ENCODE measurements at places on chromosomes 3 and 15. TPM values are rescaled to one million over a fixed set of nuclear protein-coding genes. Genes with fewer than 3 reads are reported as not detected.

DNA sequence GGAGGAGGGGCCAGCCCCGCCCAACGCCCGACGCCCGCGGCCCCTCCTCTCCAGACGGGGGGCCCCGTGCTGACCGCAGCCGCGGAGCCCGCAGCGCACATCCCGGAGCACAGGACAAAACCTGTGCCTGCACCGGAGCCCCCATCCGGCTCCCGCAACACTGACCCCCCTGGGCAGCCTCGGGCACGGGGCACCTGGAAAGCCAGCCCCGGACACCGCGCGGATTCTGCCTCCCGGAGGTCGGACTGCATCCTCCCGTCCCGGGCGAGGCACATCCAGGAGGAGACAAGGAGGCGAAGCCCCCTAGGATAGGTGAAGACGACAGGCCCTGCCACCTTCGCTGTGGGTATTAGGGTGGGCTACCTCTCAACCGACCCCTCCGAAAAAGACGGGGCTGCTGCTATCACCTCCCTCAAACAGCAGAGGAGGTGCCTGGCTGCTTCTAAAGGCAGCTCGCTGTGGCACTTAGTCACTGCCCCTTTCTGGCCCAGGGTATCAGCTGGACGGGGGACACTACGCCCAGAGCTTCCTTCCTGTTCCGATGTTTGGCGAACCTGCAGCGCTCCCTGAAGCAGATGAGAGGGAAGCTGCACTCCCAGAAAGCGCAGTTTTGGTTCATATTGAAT, 10.6 kb downstream of the XXYLT1 start:
- no peak for DNase-seq

GRCh38 chr3:32596909-32597369, 26.3 kb upstream of the DYNC1LI1 start:
- DNase-seq = no peak

Gene SV2B
- 0.09 TPM for total RNA-seq

Gene C3orf49
- total RNA-seq = not detected

Gene HHLA2
- total RNA-seq = 0.28 TPM

GRCh38 chr3:173939331-173939730, 541.8 kb downstream of the NLGN1 start:
- DNase-seq = no peak

DNA sequence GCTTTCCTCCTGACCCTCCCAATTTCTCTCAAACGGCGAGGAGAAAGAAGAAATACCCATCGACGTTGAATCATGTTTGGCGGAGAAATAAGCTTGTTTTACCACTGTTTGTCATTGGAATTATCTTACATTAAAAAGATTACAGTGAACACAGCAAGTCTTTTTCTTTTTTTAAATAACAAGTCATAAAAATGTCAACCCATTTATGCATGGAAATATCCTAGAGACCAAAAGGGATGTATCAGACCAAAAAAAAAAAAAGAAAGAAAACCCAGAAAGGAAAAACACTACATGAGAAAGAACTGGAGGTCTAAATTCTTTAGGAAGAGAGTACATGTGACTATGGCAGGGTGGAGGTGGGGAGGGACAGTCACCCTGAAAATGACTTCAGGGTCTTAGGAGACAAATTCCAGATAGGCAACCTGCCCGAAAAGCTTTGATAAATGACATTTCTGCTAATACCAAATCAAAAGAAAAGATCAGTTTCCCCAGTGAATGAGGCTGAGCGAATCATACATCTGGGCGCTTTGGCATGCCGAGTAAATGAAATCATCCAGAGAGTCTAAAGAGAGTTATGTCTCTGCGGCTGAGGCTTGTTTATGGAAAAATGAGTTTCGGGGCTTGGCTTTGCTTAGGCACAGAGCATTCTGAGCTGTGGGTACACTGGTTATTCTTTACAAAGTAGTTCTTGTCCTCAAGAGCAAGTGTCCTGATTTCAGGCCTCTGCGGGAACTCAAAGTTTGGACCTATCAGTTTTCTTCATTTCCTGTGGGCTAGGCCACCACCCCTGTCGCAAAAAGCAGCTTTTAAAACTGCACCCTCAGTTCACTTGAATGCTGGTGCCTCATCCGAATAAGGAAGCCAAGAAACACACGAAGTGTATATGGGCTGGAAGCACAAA, 110.1 kb upstream of the TGFBR2 start:
- DNase-seq = no peak

DNA sequence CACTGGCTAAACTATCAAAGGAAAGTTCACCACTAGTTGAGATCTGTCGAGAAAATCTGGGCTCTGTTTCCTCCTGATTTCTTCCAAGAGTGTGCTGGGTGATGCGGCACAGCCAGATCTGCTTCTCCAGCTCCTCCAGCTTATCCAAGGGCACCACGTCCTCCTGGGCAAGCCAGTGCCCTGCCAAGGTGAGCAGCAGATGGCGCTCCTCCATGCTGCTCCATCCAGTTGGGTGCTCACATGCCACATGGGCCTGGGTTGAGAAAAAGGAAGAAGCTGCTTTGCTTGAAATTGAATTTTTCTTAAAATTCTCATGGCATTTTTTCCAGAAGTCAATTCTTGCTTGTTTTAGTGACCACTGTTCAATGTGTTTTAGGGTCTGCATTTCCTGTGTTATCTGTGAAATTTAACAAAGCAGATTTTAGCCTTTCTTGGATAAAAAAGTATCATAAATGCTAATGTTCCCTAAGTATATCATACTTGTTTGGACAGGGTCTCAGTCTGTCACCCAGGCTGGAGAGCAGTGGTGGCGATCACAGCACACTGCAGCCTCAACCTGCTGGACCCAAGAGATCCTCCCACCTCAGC, 47.3 kb downstream of the EIF3J start:
- peak; percentile 29 for DNase-seq

- DNase-seq = no peak
These were observed 55.4 kb downstream of the CYP19A1 start for GRCh38 chr15:51283026-51283425.

DNA sequence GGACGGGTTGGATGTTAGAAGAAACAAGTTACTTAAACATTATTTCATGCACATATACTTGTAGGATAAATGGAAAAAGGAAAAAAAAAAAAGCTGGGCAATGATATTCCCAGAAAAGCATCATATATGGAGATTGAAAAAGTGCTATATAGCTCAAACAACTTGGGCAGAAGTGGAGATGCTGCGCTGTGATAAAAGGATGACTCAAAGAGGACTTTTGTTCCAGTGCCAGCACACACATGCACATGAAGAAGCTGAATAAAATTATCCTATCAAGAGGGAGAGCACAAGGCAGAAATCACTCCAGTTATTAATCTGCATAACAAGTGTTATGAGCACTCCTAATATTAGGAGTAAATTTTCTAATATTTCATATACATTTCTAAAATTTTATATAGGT, 30.9 kb downstream of the FRMD4B start:
- no peak for DNase-seq

- DNase-seq = no peak
These were observed 168.2 kb upstream of the NR2F2 start for GRCh38 chr15:96162322-96162721.

DNA sequence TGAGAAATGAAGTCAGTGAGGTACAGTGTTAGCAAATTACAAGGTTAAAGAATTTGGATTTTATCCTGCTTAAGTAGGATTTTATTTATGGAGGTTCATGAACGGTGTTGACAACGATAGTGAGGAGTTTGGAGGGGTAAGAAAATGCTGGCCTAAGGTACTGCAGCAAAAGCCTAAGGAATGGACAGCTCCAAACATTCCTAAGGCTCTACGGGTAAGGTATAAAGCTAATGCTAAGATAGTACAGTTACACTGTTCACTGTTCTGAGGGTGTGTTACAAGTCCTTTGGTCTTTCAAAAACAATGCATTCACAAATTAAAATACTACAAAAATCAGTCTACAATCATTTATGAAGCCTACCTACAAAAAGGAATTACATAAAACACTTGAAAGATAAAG, 7.3 kb downstream of the MTMR10 start:
- no peak for DNase-seq

Gene PP2D1
- total RNA-seq = not detected

Gene TKT
- total RNA-seq = 106 TPM

- no peak for DNase-seq
These were observed 13.9 kb downstream of the ISLR2 start for GRCh38 chr15:74144153-74144775.

Gene XCR1
- not detected for total RNA-seq

Measured in T-cell (primary cell).